ENCODE measurements at places on chromosomes 1 and 21.

- no peak for DNase-seq
Measured at GRCh38 chr1:201739080-201739479, 89.9 kb upstream of the IPO9 start.

- no peak for DNase-seq
Measured at GRCh38 chr1:109822749-109823542, 59.2 kb upstream of the EPS8L3 start.

GRCh38 chr21:37101384-37101783 lies 28.3 kb downstream of the TTC3 start:
- DNase-seq, result no peak

DNA sequence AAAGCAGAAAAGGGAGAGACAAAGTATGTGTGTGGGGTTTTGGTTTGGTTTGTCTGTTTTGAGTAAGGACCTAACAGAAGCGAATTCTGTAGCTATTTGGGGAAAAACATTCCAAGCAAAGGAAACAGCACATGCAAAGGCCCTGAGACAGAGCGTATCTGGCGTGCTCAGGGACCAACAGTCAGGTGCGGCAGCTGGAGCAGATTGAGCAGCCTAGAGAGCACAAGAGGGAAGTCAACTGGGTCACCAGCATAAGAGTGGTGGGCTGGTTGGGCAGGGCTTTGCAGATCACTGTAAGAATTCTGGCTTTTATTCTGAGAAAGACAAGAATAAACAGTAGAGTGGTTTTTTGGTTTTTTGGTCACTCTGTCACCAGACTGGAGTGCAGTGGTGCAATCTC lies 11.8 kb downstream of the TGFBR3 start:
- DNase-seq, result no peak

DNA sequence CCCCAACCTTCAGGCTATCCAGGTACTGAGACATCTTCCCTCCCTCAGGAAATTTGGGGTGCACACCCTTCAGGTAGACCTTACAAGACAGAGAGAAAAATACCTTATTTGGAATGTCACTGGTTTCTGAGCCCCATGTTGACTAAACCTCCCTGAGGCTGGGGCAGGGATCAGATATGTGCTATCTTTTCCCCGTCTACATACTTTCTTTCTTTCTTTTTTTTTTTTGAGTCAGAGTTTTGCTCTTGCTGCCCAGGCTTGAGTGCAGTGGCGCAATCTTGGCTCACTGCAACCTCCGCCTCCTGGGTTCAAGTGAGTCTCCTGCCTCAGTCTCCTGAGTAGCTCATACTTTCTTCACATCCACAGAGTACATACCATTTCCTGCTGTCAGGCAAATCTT lies 1.6 kb downstream of the CYB5R1 start:
- no peak for DNase-seq

Data from activated T-helper 1 cell treated with anti-CD3 and anti-CD28 coated beads, Interleukin-2, amount 50 U/mL, for 16 hours (primary cell).